CD4-positive, alpha-beta T cell treated with Interleukin-4 for 4 hours (primary cell): ENCODE measurements at places on chromosomes 11 and 22.

GRCh38 chr11:111474432-111474831 is 37.8 kb downstream of the BTG4 start:
- DNase-seq: no peak

GRCh38 chr11:44899959-44900358 is 50.7 kb downstream of the TP53I11 start:
- peak; percentile 14 for DNase-seq

- DNase-seq: no peak
These were observed 103.4 kb upstream of the FGF3 start for GRCh38 chr11:69922596-69923111.

DNA sequence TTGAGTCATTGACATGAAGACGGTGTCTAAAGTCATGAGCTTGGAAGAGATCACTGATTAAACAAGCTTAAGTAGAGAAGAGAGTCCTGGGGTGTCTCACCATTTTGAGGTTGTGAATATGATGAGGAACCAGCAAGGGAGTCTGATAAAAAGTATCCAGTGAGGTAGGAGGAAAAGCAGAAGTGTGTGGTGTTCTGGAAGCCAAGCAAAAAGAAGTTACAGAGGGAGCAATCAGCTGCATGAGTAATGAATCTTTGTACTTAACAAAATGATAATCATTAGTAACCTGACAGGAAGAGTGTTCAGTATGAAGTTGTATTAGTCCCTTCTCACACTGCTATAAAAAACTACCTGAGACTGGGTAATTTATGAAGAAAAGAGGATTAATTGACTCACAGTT is 131.3 kb downstream of the C11orf87 start:
- DNase-seq: no peak

GRCh38 chr11:80815752-80816453 is 1375.1 kb upstream of the TENM4 start:
- no peak for DNase-seq
